ENCODE measurements at places on chromosomes 12 and 14. TPM values are rescaled to one million over a fixed set of nuclear protein-coding genes. Genes with fewer than 3 reads are reported as not detected.

DNA sequence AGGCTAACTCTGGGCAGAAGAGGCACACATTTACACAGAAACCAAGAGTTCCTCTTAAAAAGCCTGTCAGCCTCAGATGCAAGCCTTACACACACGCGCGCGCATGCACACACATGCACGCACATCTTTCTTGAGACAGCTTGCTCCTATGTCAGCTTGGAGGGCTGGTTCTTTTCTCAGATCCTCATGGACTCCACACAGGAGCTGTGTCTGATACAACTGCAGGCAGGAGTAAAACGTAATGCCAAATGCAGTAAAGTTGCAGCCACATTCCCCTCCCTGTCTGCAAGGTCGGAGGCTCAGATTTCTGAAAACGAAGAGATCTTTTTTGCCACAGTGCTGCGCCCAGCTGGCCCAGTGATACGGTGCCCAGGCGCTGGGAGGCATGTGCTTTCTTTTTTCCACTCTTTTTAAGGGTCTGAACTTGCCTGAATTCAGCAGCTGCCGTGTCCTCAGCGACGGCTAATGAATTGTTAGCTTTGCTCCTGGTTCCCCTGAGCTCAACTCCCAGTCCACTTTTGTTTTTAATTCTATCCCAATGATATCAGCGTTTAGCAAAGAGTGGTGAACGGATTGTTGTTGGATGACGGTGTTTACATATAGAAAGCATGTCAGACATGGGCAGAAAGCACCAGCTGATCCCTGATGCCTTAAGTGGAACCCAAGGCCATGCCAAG is 72.9 kb upstream of the FOXN3 start:
- no peak for DNase-seq

DNA sequence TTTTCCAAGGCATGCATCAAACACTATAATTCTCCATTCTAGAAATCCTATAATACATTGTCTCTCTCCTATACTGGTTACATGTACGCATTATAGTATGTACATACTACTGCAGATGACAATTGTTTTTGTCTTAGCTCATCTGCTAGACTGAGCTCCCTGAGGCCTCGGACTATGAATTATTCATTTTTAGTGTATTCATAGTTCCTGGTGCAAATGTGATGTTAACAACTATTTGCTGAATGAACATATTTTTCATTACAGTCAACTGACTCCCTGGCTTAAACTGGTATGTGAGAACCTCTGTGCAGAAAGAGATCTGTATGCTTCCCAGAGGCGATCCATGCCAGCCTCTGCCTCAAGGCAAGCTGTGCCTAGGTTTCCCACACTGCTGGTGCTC is 91.8 kb upstream of the PARP11 start:
- no peak for DNase-seq

DNA sequence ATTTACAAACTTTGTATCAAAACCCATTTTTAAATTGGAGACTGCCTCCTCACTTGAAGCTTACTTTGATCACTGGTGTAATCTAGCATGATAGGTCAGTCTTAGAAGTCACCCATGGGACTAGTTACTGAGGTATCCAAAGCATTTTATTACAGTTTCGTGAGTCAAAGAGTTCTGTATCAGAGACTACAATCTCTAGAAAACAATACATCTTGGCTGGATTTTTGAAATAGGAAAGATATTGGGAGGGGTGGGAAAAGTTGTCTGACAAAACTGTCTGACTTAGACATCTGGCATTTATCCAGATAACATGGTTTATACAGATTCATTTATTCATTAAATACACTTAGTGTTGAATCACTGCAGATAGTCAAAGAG is 173.5 kb upstream of the PDZRN4 start:
- no peak for DNase-seq

- DNase-seq = no peak
Observed at GRCh38 chr12:102300824-102301461, 103.3 kb upstream of the PMCH start.

GRCh38 chr12:103494051-103494733 is 1.6 kb downstream of the C12orf42 start:
- DNase-seq = no peak

- DNase-seq = no peak
Observed at GRCh38 chr14:105151838-105152793, 16.5 kb downstream of the JAG2 start.

DNA sequence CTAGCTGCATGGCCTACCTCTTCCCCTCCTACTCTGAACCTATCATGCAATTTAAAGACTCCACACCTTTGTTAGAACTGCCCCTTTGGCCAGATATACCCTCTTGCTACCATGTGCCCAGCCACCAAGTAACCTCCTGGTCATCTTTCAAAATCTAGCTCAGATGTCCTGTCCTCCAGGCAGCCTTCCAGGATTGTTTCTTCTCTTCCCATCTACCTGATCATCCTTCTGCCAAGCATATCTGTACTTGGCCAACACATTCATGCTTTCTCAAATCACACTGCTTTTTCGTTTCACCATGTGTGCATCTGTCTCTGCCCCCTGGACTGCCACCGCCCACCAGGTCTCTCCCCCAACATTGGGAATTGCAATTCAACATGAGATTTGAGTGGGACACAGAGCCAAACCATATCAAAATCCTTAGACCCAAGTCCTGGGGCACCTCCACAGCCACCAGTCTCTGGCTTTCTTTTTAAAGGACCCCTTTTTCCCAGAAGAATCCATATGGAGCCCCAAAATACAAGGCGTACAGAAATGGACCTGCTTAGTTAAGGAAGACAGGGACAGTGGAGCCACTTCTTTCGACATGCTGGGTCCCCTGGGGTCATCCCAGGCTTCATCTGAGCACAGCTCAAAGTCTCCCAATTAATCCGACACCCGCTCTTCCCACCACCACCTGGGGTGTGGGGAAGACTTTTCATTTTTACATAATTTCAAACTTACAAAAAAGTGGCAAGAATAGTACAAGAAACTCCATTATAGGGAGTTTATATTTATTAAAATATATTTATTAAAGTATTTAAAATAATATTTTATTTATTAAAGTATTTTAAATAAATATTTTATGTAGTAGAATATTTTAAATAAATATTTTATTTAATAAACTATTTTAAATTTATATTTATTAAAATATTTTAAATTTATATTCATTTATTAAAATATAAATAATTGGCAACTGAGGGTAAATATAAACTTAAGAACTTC is 7.9 kb upstream of the CMKLR1 start:
- no peak for DNase-seq

DNA sequence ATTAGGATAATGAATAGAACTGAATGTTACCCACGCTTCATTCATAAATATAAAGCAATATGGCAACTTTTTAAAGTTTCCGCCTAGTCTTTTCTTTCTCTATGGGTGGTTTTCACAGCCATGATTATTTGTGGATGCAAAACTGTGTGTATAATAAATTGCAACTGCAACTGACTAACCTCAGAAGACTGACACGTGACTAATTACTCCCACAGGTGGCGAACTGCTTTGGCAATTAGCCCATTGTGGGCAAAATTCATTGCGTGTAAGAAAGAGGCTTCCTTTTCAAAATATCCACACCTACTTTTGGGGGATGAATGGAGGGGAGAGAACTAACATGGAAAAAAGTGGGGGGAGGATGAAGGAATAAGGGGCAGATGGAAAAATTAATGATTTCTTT is 79.0 kb downstream of the SLC25A21 start:
- DNase-seq = no peak

GRCh38 chr12:132200800-132201199 is 56.5 kb downstream of the NOC4L start:
- DNase-seq = no peak

- DNase-seq = no peak
Observed at GRCh38 chr14:22887990-22888378, 5.0 kb downstream of the REM2 start.

- DNase-seq = no peak
Observed at GRCh38 chr14:74389980-74390379, 36.0 kb downstream of the SYNDIG1L start.

DNA sequence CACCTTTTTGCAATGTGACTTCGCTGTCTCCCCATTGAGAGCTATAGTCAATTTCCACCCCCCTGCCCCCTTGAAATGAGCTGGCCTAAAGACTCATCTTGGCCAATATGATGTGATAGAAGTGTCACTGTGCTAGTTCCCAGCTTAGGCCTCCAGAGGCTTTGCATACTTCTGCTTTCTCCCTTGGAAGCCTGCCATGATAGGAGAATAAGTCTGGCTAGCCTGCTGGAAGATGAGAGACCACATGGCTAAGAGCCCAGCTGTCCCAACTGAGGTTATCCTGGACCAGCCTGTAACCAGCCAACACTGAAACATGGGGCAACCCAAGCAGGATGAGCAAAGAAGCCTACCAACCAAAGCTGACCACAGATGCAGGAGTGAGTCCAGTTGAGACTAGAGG is 196.9 kb downstream of the GRIN2B start:
- no peak for DNase-seq

- peak; percentile 87 for DNase-seq
Observed at GRCh38 chr12:53098354-53098981, 1.0 kb downstream of the IGFBP6 start.

DNA sequence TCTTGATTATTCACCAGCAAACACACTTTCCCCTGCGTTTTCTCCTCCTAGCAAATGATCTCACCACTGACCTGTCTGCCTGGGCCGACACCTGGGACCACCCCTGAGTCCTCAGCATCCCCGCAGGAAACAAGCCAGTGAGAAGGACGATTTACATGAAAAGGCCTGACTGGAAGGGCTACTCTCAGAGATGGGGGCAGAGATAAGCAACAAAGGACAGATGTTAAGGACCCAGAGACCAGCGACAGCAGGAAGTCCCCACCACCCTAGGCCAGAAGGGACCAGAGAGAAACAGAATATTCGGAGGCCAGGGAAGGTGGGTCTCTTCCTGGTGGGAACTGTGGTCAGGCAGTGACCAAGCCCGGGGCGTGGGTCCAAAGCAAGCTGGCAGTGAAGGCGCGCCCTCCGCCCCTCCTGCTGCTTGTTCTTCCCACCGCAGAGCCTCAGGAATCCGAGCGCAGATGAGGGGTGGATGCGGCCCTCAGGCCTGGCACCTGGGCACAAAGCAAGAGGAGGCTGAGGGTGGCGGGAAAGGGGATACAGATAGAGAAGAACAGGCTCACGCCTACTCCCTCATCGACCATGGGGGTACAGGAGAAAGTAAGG is 55.8 kb downstream of the STX2 start:
- DNase-seq = no peak

DNA sequence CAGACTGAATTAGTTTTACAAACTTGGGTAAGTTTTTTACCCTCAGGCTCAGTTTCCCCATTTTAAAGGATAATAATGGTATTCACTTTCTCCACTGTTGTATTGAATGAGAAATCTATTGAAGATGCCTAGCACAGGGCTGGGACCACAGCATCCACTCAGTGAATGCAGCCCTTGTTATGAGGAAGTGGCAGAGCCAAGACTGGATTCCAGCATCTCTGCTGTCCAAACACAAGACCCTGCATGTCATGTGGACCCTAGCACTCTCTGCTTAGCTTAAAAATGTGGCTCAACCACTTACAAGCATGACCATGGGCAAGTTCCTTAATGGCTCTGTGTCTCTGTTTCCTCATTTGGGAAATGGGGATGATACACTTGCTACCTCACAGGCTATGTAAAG is 24.1 kb upstream of the TRIM9 start:
- no peak for DNase-seq

DNA sequence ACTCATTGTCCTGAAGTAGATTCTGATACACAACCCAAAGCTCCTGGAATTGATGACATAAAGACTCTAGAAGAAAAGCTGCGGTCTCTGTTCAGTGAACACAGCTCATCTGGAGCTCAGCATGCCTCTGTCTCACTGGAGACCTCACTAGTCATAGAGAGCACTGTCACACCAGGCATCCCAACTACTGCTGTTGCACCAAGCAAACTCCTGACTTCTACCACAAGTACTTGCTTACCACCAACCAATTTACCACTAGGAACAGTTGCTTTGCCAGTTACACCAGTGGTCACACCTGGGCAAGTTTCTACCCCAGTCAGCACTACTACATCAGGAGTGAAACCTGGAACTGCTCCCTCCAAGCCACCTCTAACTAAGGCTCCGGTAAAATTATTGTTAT is 63.8 kb downstream of the RAD52 start:
- DNase-seq = no peak

GRCh38 chr14:32011225-32011624 is 65.9 kb upstream of the ARHGAP5 start:
- DNase-seq = no peak

DNA sequence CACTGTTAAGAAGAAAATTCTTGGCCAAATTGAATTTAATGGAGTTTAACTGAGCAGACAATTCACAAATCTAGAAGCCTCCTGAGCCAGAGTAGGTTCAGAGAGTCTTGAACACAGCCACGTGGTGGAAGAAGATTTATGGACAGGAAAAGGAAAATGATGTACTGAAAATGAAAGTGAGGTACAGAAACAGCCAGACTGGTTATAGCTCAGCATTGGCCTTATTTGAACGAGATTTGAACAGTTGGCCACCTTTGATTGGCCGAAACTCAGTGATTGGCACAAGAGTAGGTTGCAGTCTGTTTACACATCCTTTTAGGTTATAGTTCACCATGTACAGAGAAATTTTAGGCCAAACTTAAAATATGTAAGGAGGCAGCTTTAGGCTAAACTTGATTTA is 9.9 kb downstream of the OAS2 start:
- DNase-seq = no peak

- DNase-seq = no peak
Observed at GRCh38 chr14:51041108-51041531, 53.8 kb downstream of the TRIM9 start.

DNA sequence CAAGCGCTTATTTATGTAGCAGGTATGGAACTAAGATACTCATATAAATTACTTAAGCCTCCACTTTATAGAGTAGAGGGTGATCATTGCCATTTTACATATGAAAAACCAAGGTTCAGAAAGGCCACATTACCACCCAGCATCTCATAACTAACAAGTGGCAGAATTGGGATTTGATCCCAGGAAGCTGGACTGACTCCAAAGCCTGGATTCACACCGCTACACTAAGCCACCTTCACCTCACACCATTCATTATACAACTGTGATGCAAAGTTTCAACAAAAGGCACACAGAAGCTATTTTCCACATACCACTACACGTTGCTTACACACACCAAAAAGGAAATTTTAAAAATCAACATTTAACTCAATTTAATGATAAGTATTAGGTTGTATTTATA is 370.6 kb downstream of the FUT8 start:
- no peak for DNase-seq

The SPIC gene
- not detected for total RNA-seq

The ARMH4 gene
- 1.9 TPM for total RNA-seq

The SMCO2 gene
- not detected for total RNA-seq

The PPP1CC gene
- 118 TPM for total RNA-seq

The MMP19 gene
- not detected for total RNA-seq

The OR6C2 gene
- not detected for total RNA-seq

The ZDHHC22 gene
- total RNA-seq = not detected

The RNASE3 gene
- not detected for total RNA-seq

The CLEC9A gene
- not detected for total RNA-seq

The FAR2 gene
- total RNA-seq = 30.8 TPM

Measured in MG63 (cell line).